ENCODE measurements at places on chromosomes 7 and 10.

GRCh38 chr7:135192914-135193536 is 18.3 kb downstream of the WDR91 start:
- no peak overlapping the region for H3K27ac ChIP-seq
- H3K4me3 ChIP-seq, result no peak overlapping the region
- H3K36me3 ChIP-seq, result peaks cover 76% of the 10 kb centered on the region
- no peak for DNase-seq

GRCh38 chr7:120955577-120956149 is 5.1 kb downstream of the ING3 start:
- no peak overlapping the region for H3K27ac ChIP-seq
- no peaks in the 10 kb centered on the region for H3K27me3 ChIP-seq
- DNase-seq, result no peak
- peaks cover 6% of the 10 kb centered on the region for H3K4me1 ChIP-seq
- no peak overlapping the region for H3K4me3 ChIP-seq
- peaks cover 5% of the 10 kb centered on the region for H3K36me3 ChIP-seq

GRCh38 chr7:100469227-100470044 is 5.4 kb upstream of the SPACDR start:
- no peaks in the 10 kb centered on the region for H3K27me3 ChIP-seq
- H3K36me3 ChIP-seq, result peaks cover 7% of the 10 kb centered on the region
- H3K4me3 ChIP-seq, result no peak overlapping the region
- H3K4me1 ChIP-seq, result peaks cover 4% of the 10 kb centered on the region

DNA sequence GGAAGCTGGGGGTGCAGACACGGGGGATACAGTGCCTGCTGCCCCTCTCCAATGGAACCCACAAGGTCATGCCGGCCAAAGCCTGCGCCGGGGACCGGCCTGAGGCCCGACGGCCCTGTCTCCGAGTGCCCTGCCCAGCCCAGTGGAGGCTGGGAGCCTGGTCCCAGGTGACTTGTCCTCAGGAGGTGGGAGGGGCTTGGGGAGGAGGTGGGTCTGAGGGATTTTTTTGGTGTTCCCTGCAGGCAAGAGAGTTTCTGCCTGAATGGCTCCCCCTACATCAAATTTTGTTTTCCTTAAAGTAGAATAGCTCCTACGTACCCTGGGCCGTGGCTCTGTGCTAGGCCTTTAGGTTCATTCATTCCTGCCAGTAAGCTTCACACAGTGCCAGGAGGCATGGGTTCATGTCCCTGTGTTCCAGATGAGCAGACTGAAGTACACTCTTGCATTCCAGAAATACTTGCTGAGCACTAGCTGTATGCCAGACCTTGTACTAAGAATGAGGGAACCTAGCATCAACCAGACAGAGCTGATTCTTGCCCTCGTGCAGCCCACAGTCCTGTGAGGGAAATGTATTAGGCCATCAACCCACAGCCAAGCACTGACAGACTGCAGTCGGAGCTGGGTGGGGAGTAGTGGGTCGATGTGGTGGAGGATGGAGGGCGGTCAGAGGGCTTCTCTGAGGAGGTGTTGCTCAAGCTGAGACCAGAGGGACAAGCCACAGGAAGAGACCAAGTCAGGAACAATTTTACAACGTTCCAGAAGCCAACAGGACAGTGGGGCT is 31.1 kb downstream of the TBATA start:
- peaks cover 3% of the 10 kb centered on the region for H3K27me3 ChIP-seq
- H3K4me3 ChIP-seq, result no peak overlapping the region
- peaks cover 1% of the 10 kb centered on the region for H3K4me1 ChIP-seq

GRCh38 chr10:23412223-23412622 is 26.7 kb upstream of the OTUD1 start:
- no peak for DNase-seq
- no peaks in the 10 kb centered on the region for H3K4me1 ChIP-seq
- H3K36me3 ChIP-seq, result no peaks in the 10 kb centered on the region
- no peak overlapping the region for H3K4me3 ChIP-seq
- H3K27me3 ChIP-seq, result no peaks in the 10 kb centered on the region

GRCh38 chr10:86688398-86688921 is 20.1 kb downstream of the LDB3 start:
- H3K27ac ChIP-seq, result no peak overlapping the region
- peak; percentile 54 for DNase-seq
- H3K4me3 ChIP-seq, result no peak overlapping the region
- H3K27me3 ChIP-seq, result no peaks in the 10 kb centered on the region
- no peaks in the 10 kb centered on the region for H3K36me3 ChIP-seq

- no peaks in the 10 kb centered on the region for H3K36me3 ChIP-seq
- no peaks in the 10 kb centered on the region for H3K4me1 ChIP-seq
- H3K27me3 ChIP-seq, result no peaks in the 10 kb centered on the region
Observed at GRCh38 chr7:38934051-38934450, 25.1 kb upstream of the VPS41 start.

DNA sequence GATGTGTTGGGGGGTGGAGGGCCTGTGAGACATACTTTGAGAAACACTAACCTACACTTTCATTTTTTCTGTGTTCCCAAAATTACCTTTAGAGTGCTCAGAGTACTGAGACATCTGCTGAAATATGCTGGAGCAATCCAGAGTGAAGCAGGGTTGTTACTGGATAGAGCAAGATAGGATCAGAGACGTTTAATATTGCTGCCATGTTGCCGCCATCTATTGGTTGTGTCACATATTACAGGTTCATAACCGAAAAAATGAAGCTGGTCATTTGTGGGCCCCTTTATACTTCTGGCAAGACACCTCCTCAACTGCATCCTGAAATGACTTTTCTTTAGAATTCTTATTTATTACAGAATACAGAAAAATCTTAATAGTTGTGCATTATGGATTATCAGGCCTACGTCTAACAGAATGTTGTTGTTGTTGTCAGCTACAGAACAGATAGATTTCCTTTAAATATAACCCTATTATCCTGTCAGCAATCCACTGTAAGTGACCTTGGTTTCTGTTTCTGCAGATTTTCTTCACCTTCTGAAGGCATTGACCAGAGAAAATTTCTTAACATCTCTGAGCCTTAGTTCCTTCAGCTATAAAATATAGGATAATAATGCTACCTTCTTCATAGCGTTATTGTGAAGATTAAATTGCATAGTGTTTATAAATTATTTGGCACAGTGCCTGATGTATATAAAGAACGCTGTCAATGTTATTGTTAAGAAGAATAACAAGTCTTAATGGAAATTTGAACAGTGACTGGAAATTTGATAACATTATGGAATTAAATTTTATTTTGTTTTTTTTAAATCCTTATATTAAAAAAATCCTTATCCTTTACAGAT is 16.2 kb upstream of the DLD start:
- peak; percentile 33 for DNase-seq
- H3K36me3 ChIP-seq, result no peaks in the 10 kb centered on the region
- no peaks in the 10 kb centered on the region for H3K4me1 ChIP-seq

- peaks cover 17% of the 10 kb centered on the region for H3K36me3 ChIP-seq
- peak overlapping the region; percentile 87 for H3K4me3 ChIP-seq
- H3K27me3 ChIP-seq, result no peaks in the 10 kb centered on the region
Observed at GRCh38 chr10:43395571-43396060, 13.4 kb downstream of the HNRNPF start.

- H3K4me1 ChIP-seq, result peaks cover 12% of the 10 kb centered on the region
- peaks cover 85% of the 10 kb centered on the region for H3K36me3 ChIP-seq
- peak within 1 kb of the TSS; percentile 85 for H3K4me3 ChIP-seq
- H3K27ac ChIP-seq, result peak within 1 kb of the TSS; percentile 98
- peak; percentile 97 for DNase-seq
Observed at GRCh38 chr7:100874577-100875355, at the start of gene SRRT. Gene SRRT (plus strand): TSS chr7:100875103. CDS start chr7:100875591, 488 bp downstream.

DNA sequence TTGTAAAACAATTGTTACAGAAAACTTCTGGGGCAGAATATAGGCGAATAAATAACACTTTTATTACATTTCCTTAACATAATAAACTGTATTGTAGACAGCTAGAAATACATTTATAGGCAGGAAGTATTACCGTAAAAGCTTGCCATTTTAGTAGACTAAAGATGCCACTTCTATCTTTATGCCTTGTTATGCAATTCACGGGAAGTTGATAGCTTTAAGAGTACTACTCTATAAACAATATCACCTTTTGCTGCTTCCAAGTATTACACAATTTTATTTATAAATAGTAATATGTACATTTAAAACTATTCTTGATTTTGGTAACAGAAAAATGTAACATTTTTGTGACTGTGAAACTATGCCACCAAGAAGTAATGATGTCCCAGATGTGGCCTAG is 37.9 kb downstream of the PALS2 start:
- H3K27me3 ChIP-seq, result no peaks in the 10 kb centered on the region
- H3K27ac ChIP-seq, result no peak overlapping the region

- no peaks in the 10 kb centered on the region for H3K4me1 ChIP-seq
- H3K36me3 ChIP-seq, result no peaks in the 10 kb centered on the region
- H3K4me3 ChIP-seq, result peak within 1 kb of the TSS; percentile 37
- H3K27ac ChIP-seq, result no peak within 1 kb of the TSS
- DNase-seq, result peak; percentile 37
Observed at GRCh38 chr7:120988591-120989256, at the start of gene CPED1. Gene CPED1 (plus strand): TSS chr7:120988711. CDS start chr7:120989622, 911 bp downstream.

DNA sequence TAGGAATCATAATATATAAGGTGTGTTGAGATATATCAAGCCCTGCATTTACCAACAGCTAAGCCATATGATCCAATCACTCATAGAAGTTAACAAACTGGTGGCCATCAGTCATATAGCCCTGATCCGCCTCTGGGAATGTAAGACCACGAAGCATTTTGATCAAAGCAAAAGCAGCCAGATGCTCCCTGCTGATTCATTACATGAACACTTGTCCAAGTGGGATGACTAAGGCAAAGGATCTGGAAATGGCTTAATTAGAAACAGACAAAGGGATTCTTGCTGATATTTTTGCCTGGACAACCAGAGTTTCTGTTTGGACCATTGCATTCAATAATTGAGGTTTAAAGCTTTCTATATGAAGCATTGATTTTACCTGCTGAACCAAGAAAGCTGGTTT is 535.5 kb downstream of the GPAM start:
- H3K36me3 ChIP-seq, result no peaks in the 10 kb centered on the region
- H3K27me3 ChIP-seq, result no peaks in the 10 kb centered on the region
- H3K4me3 ChIP-seq, result no peak overlapping the region
- no peak for DNase-seq
- H3K27ac ChIP-seq, result no peak overlapping the region
- H3K4me1 ChIP-seq, result no peaks in the 10 kb centered on the region

- H3K36me3 ChIP-seq, result no peaks in the 10 kb centered on the region
Observed at GRCh38 chr7:33893377-33893776, 12.0 kb upstream of the BMPER start.
